CD4-positive, alpha-beta T cell treated with Interleukin-6 at 100 ng/mL for 8 hours (primary cell): ENCODE measurements at places on chromosomes 16 and 17.

- DNase-seq, result no peak
These were observed 8.5 kb downstream of the MPG start for GRCh38 chr16:86483-86952.

- DNase-seq, result no peak
These were observed 7.3 kb downstream of the C16orf95 start for GRCh38 chr16:87309620-87310525.

DNA sequence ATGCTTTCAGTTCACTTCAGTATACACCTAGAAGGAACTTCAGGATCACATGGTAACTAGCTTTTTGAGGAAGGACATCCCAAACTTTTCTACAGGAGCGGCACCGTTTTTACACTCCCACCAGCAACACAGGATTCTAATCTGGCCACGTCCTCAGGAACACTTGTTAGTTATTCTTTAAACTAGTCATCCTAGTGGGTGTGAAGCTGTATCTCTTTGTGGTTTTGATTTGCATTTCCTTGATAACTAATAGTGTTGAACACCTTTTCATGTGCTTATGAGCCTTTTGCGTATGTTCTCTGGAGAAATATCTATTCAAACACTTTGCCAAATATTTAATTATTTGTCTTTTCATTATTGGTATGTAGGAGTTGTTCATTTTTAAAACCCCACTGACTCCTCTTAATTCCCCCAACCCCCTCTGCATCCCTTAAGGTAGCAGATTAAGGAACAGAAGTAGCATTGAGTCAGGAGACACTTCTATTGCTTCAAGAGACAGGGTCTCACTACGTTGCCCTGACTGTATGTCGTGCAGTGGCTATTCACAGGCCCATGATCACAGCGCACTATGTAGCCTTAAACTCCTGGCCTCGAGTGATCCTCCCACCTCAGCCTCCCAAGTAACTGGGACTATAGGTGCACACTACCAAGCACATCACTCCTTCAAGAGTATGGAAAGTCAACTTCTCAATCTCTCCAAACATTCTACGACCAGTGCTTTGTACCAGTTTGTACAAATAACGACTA is 25.4 kb downstream of the YWHAE start:
- DNase-seq, result peak; percentile 21

GRCh38 chr16:71564335-71564967 is 12.4 kb downstream of the TAT start:
- DNase-seq, result no peak

DNA sequence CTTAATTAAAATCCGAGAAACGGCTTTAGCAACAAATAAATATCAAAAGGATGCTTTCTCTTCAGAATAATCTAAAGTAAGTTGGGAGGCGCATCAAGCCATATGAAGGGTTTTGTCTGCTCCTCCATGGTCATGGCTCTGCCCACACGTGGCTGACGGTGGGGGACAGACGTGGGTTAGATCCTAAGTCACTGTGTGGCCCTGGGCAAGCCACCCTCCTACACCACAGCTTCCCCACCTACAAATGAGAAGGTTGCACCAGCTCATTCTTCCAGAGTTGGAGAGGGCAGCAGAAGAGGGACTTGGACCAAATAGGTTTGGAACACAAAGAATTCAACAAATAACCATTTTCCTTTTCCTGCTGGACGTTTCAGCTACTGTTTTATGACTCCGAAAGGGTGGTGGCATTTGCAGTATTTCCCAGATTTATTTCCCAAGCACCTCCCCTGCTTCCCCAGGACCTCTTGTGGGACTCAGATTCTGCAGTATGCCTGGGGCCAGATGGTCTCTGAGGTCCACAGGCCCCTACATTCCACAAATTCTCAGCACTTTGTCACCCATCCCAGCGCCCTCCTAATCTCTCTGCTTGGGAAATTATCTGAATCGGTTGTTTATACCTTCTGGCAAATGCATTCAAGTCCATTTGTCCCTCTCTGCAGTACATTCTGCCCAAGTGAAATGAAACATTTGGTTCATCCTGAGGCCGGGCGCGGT is 17.8 kb downstream of the LRRC75A start:
- no peak for DNase-seq

- no peak for DNase-seq
These were observed 68.9 kb downstream of the ZNF423 start for GRCh38 chr16:49786926-49787557.

DNA sequence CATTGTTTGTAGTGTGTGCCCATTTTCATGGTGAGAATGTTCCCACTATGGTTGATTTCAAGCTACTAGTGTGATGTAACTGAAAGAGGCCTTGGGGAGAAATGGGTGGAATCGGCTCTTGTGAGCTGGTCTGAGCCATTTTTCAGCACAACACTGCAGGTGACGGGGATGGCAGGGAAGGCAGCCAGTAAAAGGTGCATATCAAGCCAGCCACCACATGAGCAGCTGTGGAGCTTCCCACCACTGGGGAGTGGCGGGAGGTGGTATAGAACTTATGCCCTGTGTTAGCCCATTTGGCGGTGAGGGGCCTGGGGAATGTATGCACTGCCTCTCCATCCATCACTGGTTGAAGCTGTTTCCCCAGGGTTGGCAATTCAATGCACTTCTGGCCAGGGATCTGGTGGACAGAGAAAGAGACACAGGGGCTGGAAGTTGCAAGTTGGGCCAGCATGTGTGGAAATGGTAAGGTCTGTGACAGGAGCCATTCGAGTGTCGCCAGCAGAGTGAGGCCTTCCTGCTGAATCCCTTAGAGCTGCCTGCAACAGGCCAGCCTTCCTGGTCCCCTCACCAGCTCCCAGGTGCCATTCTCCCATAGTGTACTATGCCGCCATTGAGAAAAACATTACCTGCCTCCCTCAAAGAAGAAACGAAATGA is 31.7 kb upstream of the BRD7 start:
- DNase-seq, result no peak

- DNase-seq, result no peak
These were observed 211.2 kb downstream of the RPTOR start for GRCh38 chr17:80755650-80756405.

DNA sequence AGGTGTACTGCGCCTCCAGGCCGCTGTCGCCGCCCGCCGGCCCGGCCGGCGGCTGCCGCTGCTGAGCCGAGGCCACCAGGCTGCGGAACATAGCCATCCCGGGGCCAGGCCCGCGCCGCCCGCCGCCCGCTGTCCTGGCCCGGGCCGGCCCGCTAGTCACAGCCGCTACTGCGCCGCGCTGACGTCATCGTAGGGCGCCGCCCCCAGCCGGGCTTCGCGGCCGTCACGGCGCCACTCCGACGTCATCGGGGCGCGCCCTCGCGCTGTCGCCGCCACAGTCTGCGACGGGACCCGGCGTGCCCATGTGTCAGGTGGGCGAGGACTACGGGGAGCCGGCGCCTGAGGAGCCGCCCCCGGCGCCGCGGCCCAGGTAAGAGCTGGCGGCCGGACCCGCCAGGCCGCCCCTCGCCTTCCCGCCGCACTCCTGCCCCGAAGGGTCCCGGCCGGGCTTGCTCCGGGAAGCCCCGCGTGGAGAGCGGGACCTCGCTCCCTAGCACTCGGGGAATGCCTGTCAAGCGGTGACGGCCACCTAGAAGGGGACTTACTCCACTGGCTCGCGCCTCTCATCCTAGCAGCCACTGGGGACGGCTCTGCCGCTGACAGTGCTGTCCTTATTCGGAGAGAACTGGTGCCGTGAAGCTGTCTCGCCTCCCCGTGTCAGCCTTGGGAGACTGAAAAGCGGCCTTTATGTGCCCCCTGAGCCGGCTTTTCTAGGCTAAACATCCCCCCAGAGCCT is at the start of the genes CTU2 and RNF166:
TSS of gene CTU2 (plus strand) at position 275 of the 736 bp plus-strand sequence. CDS start at position 303, 28 bp downstream.
TSS of gene RNF166 (minus strand) at position 180 of the 736 bp plus-strand sequence. CDS start at position 97, 83 bp downstream.
- peak; percentile 86 for DNase-seq

DNA sequence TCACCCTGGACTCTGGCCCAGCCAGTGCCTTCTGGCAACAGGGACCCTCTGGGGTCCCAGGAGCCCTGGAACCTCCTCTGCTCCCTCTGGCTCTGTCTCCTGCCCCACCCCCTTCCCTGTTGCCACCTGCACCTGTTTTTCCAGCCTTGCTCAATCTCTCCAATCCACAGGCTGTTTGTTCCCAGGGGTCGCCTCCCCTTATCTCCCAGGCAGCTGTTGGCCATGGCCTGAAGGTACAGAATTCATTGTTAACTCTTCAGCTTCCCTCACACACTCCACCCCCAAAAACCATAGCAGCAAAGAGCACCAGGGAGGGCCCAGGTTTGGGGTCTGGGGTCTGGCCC is 39.3 kb upstream of the TOB1 start:
- DNase-seq, result no peak

GRCh38 chr17:3851461-3852100 is 5.5 kb upstream of the NCBP3 start:
- no peak for DNase-seq

DNA sequence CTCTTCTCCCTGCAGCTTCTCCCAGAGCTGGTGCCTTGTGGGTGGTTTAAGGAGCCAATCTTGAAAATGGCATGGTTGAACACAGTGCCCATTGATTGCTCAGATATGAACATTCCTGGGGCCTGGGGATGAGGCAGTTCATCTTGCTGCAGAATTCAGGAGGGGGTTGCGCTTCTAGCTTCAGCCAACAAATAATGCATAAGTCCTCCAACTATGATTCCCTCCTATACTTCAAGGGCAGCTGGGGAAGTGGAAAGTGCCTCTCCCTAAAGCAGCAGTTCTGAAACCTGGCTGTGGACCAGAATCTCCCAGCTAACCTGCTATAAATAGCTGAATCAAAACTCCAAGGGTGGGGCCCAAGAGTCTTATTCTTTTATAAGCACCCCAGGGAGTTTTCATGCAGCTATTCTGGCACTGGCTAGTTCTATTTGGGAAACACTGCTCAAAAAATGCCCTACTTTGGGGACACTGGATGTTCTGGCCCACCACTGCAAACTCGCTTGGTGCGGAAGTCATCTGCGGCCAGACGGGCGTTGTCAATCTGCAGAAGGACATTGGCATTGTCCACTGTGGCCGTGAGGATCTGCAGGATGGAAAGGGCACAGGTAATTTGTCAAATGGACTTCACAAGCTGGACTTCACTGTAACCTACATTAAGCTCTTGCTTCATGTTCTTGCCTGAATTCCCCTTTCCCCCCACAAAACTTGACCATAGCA is 130.3 kb downstream of the CCDC144A start:
- DNase-seq, result no peak

DNA sequence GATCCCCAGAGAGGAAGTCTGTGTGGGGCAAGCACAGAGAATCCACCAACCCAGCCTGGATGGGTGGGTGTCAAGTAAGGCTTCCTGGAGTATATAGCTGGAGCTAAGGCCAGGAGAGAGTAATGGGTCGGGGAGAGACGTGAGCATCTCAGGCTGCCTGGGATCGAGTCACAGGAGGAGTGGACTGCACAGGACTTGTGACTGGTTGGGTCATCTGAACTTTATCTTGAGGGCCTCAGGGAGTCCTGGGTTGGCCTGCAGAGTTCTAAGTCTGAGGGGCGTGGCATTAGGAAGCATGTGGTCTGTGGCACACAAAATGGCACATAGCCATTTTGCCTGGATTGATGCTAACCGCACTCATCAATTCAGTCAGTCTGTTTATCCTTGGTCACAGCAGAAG is 1.5 kb downstream of the PLA2G15 start:
- no peak for DNase-seq

DNA sequence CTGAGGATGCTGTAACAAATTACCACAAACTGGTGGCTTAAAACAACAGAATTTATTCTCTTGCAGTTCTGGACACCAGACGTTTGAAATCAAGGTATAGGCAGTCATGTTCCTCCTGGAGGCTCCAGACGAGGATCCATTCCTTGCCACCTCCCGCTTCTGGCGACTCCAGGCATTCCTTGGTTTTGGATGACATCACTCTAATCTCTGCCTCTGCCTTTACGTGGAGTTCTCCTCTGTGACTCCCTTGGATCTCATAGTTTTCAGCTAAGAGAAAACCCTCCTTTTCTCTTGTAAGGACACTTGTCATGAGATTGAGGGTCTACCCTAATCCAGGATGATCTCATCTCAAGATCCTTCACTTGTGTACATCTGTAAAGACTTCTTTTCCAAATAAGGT is 31.4 kb upstream of the HS3ST3B1 start:
- DNase-seq, result no peak

GRCh38 chr17:45149669-45150664 is 1.7 kb downstream of the HEXIM1 start:
- peak; percentile 23 for DNase-seq

DNA sequence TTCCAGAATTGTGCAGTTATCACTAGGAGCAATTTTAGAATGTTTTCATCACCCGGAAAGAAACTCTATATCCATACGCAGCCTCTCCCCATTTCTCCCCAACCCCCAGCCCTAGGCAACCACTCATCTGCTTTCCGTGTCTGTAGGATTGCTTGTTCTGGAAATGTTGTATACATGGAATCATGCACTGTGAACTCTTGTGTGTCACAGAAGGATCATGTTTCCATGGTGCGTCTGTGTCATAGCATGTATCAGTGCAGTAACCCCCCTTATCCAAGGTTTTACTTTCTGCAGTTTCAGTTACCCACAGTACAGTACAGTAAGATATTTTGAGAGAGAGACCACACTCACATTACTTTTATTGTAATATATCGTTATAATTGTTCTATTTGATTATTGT is 299.4 kb downstream of the CPPED1 start:
- DNase-seq, result no peak

- no peak for DNase-seq
These were observed 4.0 kb downstream of the TMEM170A start for GRCh38 chr16:75460446-75460845.

DNA sequence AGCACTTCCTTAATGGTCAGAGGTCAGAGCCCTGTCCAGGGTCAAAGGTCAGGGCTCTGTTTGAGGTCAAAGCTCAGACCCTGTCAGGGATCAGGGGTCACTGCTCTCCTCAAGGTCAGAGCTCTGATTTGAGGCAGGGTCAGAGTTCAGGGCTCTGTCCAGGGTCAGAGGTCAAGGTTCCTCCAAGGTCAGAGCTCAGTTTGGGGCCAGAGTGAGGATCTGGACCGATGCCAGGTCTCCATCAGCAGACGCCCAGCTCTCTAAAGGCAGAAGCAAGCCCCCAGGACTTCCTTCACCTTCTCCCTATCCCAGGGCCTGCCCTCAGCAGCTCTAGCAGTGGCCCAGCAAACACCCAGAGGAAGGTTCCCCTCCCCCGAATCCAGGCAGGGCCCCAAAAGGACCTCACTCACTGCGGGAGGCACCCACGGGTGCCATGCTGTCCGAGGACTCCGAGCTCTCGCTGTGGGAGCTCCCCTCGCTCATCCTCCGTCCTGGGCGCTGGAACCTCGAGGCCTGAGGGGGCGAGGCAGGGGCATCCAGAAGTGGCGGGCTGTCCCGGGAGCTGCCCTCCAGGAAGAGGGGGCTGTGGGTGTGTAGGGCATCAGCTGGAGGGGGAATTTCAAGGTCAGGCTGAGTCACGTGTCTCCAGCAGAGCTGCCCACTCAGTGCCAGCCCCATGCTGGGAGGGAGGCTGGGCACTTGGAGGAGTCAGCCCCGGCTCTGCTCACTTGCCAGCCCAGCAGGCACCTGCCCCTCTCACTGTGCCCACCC is 26.7 kb downstream of the PIMREG start:
- no peak for DNase-seq

DNA sequence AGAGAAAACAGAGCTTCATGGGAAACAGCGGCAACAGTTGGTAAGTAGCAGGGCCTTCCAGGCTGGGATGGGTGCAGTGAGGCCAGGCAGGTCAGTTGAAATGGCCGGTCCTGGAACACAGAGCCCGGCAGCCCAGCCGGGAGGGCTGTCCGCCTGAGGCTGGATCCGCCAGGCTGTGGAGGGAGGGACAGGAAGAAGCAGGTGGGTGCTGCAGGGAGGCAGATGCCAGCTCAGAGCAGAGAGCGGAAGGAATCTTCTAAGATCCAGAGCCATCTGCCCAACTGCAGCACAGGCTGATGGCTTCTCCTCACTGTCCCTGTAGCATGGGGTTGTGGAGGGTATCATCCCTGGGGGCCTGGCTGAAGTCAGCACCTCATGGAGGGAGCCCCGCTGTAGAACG is 599 bp downstream of the RNF112 start:
- DNase-seq, result no peak

- DNase-seq, result no peak
These were observed 179.6 kb downstream of the CBLN1 start for GRCh38 chr16:49101997-49102396.

GRCh38 chr17:70552230-70552981 is 383.1 kb downstream of the KCNJ2 start:
- no peak for DNase-seq
